HS-27A (cell line): ENCODE measurements at places on chromosomes 3 and 15.

DNA sequence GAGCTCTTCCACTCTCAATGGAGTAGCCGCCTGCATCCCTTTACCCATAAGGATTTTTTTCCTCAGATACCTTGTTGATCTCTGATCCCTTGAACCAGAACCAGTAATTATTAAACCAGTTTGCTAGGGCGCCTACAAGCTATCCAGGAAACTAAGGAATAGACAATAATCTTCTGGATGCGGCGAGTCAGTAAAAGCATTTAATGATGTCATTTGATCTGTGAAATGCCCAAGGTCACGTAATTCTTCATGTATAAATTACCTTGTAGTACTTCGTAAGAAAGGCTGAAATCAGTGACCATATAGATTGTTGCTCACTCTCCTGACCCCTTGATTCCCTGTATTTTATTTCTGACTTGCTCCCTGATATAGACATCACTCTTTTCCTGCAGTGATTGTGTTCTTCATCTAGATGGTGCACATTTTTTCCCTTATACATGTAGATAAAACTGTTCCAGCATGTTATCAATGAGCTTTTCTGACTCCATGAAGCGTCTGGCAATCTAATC lies 548.6 kb upstream of the NAALADL2 start:
- DNase-seq = no peak

GRCh38 chr3:48919215-48920138 lies 835 bp downstream of the ARIH2 start:
- peak; percentile 30 for DNase-seq

- DNase-seq = no peak
Observed at GRCh38 chr3:57777774-57778173, 21.7 kb downstream of the SLMAP start.

DNA sequence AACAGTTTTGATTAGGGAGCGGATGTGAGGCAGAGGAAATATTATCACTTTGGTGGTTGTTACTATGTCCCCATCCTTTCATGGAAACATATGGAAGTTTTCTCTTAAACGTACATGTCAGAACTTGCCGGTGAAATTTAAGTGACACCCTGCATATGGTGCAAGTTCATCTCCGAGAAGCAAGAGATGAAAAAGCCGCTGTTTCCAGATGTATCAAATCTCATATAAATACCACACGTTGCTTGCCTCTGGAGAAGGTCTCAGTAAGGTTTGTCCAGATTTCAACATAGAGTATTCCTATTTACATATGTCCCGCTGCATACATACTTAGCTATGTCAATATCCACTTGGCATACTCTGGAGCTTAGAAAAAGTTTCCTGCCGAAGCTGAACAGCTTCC lies 172.2 kb upstream of the ICE2 start:
- DNase-seq = no peak

DNA sequence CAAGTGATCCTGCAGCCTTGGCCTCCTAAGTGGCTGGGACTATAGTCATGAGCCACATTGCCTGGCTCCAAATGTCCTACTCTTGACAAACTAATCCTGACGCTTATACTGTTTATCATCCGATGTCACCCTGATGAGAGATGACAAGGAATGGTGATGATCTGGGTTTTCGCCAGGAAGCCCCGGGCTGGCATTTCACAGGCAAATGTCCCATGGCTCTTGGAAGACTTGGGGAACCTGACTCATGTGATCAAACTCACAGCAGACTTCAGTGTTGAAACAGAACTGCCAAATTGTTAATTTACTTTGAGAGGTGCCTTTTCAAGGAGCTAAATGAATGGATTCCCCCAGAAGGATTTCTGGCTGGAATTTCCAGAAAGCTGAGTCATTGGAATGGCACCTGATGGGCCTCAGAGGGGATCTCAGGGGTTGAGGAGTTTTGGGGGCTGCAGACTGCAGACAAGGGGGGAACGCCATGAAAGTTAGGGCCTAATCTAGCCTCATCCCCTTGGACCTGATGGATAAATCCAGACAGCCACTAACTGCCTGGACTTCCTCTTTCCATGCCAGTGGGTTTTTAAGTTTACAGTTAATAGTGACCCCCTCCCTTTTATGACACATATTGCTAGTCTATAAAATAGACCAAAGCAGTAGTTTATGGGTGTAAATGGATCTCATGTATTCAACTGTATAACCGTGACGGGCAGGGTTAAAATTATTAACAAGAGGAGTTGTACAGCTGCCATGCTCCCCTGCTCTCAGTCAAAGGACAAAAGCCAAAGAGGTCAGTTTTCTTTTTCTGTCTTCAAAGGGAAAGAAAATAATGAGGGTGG lies 146.6 kb downstream of the CHSY1 start:
- no peak for DNase-seq

- DNase-seq = no peak
Observed at GRCh38 chr15:57578288-57578900, 13.3 kb upstream of the MYZAP start.

DNA sequence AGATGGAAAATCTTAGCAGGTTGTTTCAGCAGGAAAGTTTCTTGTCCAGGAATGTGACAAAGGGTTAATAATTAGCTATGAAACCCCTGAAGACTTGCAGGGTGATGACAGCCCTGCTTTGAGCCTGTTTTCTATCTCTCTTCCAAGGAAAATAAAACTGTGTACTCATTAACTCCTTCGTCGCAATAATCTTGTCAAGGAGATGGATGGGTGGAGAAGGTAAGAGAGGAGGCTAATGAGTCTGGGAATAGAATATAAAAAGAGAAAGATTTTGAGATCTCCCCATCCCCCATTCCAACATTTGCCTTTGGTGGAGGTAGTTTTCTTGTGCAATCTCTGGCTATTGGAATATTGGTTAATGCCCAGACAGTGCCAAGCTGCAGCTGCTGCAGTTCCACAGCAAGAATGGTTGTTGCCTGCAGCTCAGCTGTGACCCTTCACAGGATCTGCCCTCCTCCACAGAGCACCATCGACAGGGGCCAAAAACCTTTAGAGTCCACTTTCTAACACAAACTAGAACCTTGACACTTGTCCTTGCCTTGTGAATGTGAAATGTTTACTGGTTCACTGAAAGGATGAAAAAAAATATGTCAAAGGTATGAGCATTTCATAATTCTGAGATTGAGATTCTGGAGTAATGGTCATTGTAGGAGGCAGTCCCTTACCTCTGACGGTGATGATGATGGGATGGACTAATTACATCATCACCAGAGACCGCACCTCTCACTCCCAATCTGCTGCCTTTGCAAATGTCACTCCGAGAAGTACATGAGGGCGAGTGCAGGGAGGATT lies 4.2 kb upstream of the LRIG1 start:
- DNase-seq = no peak

GRCh38 chr3:183698756-183699155 lies 1.2 kb downstream of the YEATS2 start:
- no peak for DNase-seq

DNA sequence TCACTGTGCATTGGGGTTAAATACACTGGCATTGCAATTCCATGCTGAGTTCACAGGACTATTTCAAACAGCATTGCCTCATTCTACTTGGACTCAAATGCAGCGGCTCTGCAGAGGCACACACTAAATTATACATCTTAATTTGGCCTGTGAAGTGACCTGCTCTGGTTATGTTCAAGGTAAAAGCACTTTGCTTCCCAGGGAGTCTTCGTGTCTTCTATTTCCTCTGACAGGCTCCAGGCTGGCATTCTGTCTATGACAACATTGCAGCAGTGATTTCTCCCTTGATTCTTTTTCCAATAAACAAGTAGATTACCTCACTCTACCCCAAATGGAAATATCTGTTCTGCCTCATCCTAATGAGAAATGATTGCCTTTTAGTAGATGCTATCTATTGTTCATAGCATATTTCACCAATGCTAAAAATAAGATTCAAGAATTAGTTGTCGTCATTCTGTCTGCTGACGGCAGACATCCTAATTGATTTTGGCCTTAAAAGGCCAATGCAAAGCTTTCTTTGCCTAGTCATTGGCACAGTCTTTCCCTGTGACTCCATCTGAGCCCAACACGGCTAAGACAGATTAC lies 33.8 kb downstream of the FMN1 start:
- no peak for DNase-seq

GRCh38 chr3:138861798-138862197 lies 27.1 kb upstream of the PIK3CB start:
- DNase-seq = no peak

DNA sequence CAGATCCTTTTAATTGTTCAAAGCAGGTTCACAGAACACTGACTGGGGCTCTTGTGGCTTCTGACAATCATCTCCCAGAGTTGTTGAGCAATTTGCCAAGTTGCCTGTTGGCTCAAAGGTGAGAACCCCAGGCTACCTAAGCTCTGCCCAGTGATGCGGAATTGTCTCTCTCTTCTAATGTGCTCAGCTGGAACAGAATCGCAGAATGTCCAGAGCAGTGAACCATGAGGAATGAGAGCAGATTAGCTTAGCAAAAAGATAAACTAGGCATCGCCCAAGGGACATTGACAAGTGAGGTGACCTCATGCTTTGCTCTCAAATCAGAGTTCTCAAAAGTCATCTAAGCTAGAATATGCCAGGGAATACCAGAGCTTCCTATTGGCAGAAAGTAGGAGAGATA lies 148.1 kb downstream of the WDR76 start:
- DNase-seq = no peak
